ENCODE measurements at places on chromosomes 5 and 9. TPM values are rescaled to one million over a fixed set of nuclear protein-coding genes. Genes with fewer than 3 reads are reported as not detected.

GRCh38 chr9:84493284-84493947 is 152.9 kb upstream of the SLC28A3 start:
- DNase-seq, result no peak

DNA sequence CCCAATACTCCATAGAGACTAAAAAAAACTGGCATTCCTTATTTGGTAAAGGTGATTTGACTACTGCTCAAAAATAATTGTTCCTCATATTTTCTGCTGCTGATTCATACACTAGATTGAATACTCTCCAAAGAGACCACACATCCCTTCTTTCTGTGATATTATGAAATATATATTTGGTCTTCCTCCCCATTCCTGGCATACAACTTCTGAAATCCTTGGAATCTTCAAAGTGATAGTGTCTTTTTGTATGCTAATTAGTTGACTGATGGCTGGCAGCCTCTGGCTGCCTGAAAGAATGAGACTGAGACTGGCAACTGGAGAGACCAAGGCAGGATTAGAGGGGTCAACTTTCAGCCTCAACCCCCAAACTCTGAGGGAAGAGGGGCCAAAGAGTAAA is 348.0 kb upstream of the RFX3 start:
- DNase-seq, result no peak

DNA sequence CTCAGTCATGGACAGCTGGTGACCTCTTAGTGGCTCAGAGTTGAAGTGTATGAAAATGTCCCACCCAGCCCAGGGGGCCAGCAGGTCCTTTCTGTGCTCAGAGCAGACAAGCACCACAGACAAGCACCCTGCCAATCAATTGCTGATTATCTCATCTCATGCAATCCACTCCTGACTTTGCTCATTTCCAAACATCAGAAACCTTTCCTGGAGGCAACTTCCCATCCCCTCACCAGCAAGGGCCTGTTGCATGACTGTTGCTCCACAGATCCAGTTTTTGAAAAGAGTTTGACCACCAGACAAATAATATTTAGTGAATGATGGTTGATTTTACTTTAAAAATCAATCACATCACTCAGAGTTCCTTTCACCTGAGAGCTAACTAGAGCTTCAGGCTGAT is 397.3 kb upstream of the KLF4 start:
- no peak for DNase-seq

Gene TMEFF1
- 2.2 TPM for total RNA-seq

DNA sequence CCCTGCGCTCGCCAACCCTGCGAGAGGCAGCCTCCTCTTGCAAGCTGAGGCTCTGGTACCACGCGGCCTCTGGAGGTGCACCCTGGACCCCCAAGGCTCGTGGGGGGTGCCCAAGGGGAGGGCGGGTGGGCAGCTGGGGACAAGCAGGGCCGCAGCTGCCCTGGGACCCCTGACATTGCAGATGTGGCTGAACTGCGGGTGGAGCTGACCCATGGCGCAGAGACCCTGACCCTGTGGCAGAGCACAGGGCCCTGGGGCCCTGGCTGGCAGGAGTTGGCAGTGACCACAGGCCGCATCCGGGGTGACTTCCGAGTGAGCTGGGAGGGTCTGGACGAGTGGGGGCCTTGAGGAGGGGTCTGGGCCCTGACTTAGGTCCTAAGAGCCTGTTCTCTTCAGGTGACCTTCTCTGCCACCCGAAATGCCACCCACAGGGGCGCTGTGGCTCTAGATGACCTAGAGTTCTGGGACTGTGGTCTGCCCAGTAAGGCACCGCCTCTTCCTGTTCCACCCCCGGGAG is 1.5 kb downstream of the MAMDC4 start:
- DNase-seq, result no peak

GRCh38 chr5:127298656-127299055 is 8.1 kb downstream of the MEGF10 start:
- no peak for DNase-seq

GRCh38 chr5:133475986-133476385 is 136.4 kb downstream of the FSTL4 start:
- no peak for DNase-seq

GRCh38 chr5:169433221-169433651 is 132.3 kb upstream of the SLIT3 start:
- DNase-seq, result no peak

- DNase-seq, result no peak
Observed at GRCh38 chr5:156950716-156951115, 12.3 kb downstream of the TIMD4 start.

- no peak for DNase-seq
Observed at GRCh38 chr5:105952875-105953274, 1717.9 kb downstream of the EFNA5 start.

Gene SEMA5A
- 0.15 TPM for total RNA-seq

DNA sequence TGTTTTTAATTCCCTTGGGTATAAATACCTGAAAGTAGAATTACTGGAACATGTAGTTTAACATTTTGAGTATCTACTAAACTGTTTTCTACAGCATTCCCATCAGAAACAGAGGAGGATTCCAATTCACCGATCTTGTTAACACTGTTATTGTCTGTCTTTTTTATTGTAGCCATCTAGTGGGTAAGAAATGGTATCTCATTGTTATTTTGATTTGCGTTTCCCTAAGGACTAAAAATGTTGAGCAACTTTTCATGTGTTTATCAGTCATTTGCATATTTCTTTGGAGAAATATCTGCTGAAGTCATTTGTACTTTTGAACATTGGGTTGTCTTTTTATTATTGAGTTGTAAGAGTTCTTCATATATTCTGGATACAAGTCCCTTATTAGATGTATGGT is 135.2 kb upstream of the NFIL3 start:
- no peak for DNase-seq

GRCh38 chr5:132816554-132816953 is 3.5 kb downstream of the SOWAHA start:
- DNase-seq, result no peak

DNA sequence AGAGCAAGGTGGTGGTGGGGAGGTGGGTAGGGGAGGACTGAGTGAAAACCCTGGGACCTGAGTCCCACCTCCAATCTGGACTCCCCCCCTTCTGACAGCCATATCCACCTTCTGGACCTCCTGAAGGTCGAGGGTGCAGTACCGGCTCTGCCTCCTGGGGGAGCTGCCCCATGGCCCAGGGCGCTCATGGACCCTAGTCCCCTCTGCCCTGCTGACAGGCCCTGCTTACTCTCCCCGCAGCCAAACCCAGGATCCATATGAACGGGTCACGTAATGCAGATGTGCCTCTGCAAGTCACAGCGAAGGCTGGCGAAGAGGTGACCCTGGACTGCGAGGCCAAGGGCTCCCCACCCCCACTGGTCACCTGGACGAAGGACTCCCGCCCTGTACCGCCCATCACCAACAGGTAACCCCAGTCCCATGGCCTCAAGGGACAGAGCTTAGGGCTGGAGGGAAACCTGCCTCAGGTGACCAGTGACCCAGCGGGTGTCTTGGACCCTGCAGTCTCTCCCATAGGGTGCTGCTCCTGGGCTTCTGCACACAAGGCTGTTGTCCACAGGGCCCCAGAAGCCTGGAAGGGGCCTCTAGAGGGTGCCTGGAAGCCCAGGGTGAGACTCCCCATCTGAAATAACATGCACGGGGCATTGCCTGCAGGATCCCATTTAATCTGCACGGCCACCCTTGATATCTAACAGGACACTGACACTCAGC is 61.7 kb downstream of the HMCN2 start:
- no peak for DNase-seq

DNA sequence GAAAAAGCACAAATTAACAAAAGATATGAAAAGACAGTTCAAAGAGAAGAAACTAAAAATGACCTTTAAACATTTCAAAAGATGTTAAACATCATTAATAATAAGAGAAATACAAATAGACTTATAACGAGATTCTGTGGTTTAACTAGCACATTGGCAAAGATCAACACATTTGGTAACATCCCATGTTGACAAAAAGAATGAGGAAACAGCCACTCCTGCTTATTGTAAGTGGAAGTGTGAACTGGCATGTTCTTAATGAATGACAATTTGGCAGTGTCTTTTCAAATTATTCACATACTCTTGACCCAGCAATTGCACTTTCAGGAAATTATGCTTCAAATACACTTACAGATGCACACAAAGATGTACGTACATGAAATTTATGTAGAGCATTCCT is 176.3 kb downstream of the TLE1 start:
- DNase-seq, result no peak

Gene CCL21
- total RNA-seq, result not detected

All from Panc1 (cell line).